ENCODE measurements at places on chromosomes 7 and 10.
A peak's percentile ranks its signal among the peaks of the same experiment; 100 is the strongest.

- H3K36me3 ChIP-seq, result peaks cover 89% of the 10 kb centered on the region
- DNase-seq, result no peak
- H3K4me1 ChIP-seq, result no peaks in the 10 kb centered on the region
- no peak overlapping the region for H3K27ac ChIP-seq
- H3K4me3 ChIP-seq, result no peak overlapping the region
Observed at GRCh38 chr7:98970016-98970615, 91.8 kb downstream of the TRRAP start.

DNA sequence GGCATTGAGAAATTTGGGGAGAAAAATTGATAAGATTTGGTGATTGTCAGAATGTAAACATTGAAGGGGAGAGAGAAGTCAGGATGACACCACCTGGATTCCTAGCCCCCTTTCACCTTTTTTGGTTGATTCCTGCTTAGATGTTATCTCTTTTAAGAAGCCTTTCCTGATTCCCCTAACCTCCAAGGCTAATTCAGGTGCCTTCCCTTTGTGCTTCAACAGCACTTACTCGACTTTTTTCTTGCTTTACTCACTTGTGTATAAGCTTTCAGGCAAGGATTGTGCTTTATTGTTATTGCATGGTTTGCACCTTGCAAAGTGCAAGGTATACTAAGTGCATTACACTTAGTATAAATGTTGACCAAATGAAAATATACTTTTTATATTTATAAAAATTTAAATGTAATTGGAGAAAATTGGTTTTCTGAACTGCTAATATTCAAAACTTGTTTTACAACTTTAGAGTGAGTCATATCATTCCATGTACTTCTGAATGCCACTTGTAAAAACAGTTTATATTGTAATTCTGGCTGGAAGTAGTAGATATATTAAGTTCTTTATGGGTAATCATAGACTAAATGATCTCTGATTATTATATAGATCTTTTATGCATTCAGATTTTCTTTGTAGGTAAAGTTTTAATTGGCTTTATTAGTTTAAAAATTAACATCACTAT, 13.2 kb downstream of the SHOC2 start:
- no peaks in the 10 kb centered on the region for H3K27me3 ChIP-seq
- DNase-seq, result no peak
- H3K4me3 ChIP-seq, result no peak overlapping the region
- H3K27ac ChIP-seq, result no peak overlapping the region
- peaks cover 5% of the 10 kb centered on the region for H3K4me1 ChIP-seq

DNA sequence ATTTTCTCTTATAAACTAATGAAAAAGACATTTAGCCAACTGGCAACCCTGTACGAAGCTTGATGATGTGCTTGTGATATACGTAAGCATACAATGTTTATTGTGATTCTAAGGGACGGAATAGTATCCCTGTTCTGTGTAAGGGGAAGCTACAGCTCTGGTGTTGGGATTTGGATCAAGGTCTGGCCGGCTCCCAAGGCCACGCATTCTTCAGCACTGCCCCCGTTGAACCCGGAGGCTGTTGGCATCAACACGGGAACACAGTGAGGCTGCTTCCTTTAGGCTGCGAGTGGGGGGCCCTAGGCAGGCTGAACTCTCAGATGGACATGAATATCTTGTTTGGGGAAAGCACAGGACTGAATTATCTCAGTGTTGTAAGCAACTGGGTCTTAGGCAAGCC, 180.6 kb downstream of the CAMK1D start:
- DNase-seq, result no peak
- no peaks in the 10 kb centered on the region for H3K4me1 ChIP-seq
- H3K36me3 ChIP-seq, result peaks cover 5% of the 10 kb centered on the region

GRCh38 chr10:109019001-109019424, 904.3 kb downstream of the XPNPEP1 start:
- H3K27me3 ChIP-seq, result no peaks in the 10 kb centered on the region
- H3K4me3 ChIP-seq, result no peak overlapping the region
- no peak overlapping the region for H3K27ac ChIP-seq
- no peak for DNase-seq
- H3K36me3 ChIP-seq, result no peaks in the 10 kb centered on the region

DNA sequence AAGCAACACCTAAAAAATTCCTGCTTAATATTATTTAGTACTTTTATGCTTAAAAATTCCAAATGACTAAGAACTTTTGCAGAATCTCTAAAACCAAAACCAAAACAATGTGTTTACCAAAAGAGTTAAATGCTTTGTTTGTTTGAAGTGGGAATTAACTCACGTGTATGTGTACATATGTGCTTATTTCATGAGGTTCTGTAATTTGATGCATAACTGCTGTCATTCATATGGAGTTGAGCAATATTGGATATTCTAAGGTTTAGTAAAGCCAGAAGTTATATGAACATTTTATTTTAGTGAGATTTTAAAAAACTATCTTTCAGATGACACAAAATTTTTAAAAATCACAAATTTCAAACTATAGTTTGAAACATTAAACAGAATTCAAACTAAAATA, 157.1 kb downstream of the PIP4K2A start:
- DNase-seq, result no peak

DNA sequence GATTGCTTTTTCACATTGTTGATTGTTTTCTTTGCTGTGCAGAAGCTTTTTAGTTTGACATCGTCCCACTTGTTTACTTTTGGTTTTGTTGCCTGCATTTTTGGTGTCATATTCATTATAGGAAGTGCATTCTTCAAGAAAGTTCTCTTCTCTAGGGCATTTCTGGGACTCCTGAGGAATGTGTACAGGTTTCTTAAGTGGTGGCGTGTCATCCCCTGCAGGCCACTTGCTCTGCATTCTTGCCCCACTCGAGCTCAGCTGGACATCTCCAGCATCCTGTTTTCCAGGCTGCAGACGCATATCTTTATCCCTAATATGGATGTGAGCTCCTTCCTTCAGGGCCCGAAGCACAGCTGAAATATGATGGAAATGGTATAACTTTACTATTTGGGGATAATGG, 255.6 kb upstream of the HABP2 start:
- H3K4me1 ChIP-seq, result peaks cover 19% of the 10 kb centered on the region
- no peak overlapping the region for H3K4me3 ChIP-seq
- no peaks in the 10 kb centered on the region for H3K36me3 ChIP-seq
- no peak for DNase-seq
- no peaks in the 10 kb centered on the region for H3K27me3 ChIP-seq

DNA sequence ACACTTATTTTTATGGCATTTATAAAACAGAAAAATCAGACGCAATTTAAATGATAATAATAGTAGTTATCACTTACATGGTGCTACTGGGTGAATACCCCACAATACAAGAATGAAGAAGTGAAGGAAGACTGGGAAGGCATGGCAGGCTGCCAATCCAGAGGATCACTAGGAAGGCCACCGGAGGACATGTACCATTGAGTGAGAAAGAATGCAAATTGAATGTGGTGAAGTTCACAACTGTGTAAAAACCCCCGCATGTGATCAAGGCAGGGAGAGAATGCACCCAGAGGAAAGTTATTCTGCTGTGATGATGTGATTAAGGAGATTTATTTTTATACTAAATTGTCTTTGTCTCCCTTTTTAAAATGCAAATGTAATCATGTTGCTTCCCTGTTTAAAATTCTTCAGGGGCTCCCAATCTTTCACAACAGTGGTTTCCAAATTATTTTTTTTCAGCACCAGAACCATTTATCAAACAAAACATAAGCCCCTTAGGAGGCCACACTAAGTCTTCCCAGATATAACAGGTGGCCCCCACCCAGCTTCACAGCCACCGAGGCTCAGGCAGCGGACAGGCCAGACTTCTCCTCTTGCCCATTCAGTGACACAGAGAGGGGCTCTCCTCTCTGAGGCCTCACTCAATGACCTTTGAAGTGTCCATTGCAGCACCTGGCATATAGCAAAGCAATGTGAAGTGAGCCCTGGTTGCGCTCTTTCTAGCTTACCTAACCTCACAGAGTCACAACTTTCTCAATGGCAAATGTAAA, 59.6 kb downstream of the FRMPD2 start:
- no peak overlapping the region for H3K4me3 ChIP-seq
- no peak for DNase-seq
- H3K27ac ChIP-seq, result no peak overlapping the region
- H3K27me3 ChIP-seq, result no peaks in the 10 kb centered on the region

DNA sequence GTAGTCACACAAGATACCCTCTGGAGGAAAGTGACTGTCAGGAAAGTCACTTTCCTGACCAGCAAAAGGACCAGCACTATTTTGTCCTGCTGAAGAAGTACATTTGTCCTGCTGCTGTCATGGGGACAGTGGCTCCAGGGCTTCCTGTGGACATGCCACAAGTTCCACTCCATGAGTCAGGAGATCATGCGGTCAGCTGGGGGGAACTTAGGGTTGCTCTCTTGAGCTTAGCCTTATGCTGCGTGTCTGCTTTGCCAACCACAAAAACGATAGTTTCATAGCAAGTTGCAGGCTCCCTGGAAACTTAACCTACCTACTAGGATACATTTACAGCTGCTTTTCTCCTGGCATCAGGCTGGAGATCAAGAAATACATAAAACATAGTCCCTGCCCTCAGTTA, 19.8 kb upstream of the ALOX5 start:
- H3K27ac ChIP-seq, result no peak overlapping the region
- H3K36me3 ChIP-seq, result 0 out of 2 replicates have a peak, but pooled peaks cover 2% of the 10 kb centered on the region
- H3K27me3 ChIP-seq, result peaks cover 8% of the 10 kb centered on the region
- DNase-seq, result no peak

GRCh38 chr7:81234896-81235295, 316.0 kb upstream of the SEMA3C start:
- H3K4me3 ChIP-seq, result no peak overlapping the region
- H3K27ac ChIP-seq, result no peak overlapping the region
- peaks cover 3% of the 10 kb centered on the region for H3K27me3 ChIP-seq
- DNase-seq, result no peak
- no peaks in the 10 kb centered on the region for H3K36me3 ChIP-seq
- H3K4me1 ChIP-seq, result peaks cover 7% of the 10 kb centered on the region

DNA sequence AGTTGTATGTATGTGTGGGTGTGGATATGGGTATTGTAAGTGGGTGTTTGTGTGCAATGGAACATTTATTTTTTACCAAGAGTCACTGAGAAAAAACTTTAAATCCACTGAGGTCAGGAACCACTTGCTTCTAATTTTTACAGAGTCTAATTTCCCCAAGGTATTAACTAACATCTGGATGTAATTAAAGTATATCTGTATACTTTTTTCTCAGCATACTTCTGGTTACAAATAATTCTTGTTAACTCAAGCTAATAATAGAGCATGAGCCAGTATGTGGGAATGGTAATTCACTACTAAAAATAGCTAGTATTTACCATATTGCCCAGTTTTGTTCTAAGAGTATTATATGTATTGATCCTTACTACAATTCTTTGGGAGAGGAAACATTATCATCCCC, 24.6 kb upstream of the STEAP4 start:
- H3K36me3 ChIP-seq, result 0 out of 2 replicates have a peak, but pooled peaks cover 3% of the 10 kb centered on the region
- H3K4me1 ChIP-seq, result no peaks in the 10 kb centered on the region
- H3K4me3 ChIP-seq, result no peak overlapping the region
- H3K27me3 ChIP-seq, result no peaks in the 10 kb centered on the region
- DNase-seq, result no peak

- no peaks in the 10 kb centered on the region for H3K36me3 ChIP-seq
- H3K27ac ChIP-seq, result no peak overlapping the region
- no peak overlapping the region for H3K4me3 ChIP-seq
- no peak for DNase-seq
- H3K4me1 ChIP-seq, result peaks cover 15% of the 10 kb centered on the region
Observed at GRCh38 chr7:19407270-19407669, 262.0 kb upstream of the FERD3L start.

DNA sequence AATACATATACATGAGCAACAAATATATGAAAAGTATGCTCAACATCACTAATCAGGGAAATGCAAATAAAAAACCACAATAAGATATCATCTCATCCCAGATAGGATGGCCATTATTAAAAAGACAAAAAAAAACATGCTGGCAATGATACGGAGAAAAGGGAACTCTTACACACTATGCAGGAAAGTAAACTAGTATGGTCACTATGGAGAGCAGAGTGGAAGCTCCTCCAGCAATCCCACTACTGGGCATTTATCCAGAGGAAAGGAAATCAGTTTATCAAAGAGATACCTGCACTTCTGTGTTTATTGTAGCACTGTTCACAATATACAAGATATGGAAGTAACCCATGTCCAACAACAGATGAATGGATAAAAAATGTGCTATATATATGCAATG, 217.5 kb downstream of the SDK1 start:
- peaks cover 15% of the 10 kb centered on the region for H3K4me1 ChIP-seq
- H3K27ac ChIP-seq, result no peak overlapping the region
- no peaks in the 10 kb centered on the region for H3K27me3 ChIP-seq
- H3K36me3 ChIP-seq, result no peaks in the 10 kb centered on the region

DNA sequence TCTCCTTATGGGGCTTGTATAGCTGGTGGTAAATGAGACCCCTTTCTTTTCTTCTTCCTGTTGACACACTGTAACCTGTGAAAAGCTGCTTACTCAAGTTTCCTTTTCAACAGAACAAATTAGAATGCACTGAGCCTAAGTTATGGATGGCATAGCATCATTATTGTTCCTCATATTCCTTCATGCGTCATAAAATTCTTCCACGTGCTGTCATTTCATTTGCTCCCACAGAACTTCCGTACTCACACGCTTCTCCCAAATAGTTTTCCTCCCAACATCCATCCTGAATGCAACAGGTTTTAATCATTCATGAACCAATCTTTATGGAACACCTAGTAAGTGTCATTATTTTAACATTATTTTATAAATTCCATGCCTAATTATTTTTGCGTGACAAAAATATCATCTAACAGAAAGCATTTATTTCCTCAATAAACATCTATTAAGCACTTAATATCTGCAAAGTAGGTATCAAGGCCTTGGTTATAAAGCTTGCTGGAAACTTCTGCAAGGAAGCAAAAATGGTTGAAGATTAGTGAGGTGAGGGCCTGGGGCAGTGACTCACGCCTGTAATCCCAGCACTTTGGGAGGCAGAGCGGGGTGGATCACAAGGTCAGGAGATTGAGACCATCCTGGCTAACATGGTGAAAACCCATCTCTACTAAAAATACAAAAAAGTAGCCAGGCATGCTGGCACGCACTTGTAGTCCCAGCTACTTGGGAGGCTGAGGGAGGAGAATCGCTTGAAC, 18.9 kb upstream of the SEPTIN7 start:
- no peaks in the 10 kb centered on the region for H3K4me1 ChIP-seq
- no peaks in the 10 kb centered on the region for H3K36me3 ChIP-seq
- no peak for DNase-seq
- no peak overlapping the region for H3K4me3 ChIP-seq
- H3K27ac ChIP-seq, result no peak overlapping the region

DNA sequence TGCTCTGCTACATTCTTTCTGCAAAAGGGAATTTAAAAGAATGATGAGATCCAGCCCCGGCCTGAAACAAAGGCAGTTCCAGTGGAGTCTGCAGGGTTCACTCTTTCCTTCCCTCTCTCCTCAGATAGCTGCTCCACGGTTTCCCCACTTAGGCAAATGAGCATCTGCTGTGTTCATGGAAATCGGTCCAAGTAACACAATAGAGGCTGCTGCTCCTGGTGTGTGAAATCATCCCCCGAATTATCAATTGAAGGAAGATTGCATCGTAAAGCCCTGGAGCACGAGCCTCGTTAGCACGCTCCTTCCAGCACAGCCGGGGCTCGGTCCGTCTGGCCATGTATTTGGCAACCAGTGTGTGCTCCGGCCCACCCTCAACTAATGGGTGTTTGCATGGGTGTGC, 108.3 kb upstream of the DPP6 start:
- H3K27me3 ChIP-seq, result peaks cover 28% of the 10 kb centered on the region
- H3K36me3 ChIP-seq, result peaks cover 83% of the 10 kb centered on the region
- H3K4me1 ChIP-seq, result no peaks in the 10 kb centered on the region
- H3K4me3 ChIP-seq, result no peak overlapping the region
- H3K27ac ChIP-seq, result no peak overlapping the region

GRCh38 chr10:76311752-76312636, 880.6 kb downstream of the LRMDA start:
- H3K36me3 ChIP-seq, result no peaks in the 10 kb centered on the region
- H3K4me1 ChIP-seq, result peaks cover 19% of the 10 kb centered on the region
- DNase-seq, result peak; percentile 63
- no peaks in the 10 kb centered on the region for H3K27me3 ChIP-seq
- H3K4me3 ChIP-seq, result no peak overlapping the region
